ENCODE measurements at places on chromosomes 16 and 17.

GRCh38 chr16:2432286-2432685 lies 3.0 kb downstream of the CCNF start:
- DNase-seq, result no peak

DNA sequence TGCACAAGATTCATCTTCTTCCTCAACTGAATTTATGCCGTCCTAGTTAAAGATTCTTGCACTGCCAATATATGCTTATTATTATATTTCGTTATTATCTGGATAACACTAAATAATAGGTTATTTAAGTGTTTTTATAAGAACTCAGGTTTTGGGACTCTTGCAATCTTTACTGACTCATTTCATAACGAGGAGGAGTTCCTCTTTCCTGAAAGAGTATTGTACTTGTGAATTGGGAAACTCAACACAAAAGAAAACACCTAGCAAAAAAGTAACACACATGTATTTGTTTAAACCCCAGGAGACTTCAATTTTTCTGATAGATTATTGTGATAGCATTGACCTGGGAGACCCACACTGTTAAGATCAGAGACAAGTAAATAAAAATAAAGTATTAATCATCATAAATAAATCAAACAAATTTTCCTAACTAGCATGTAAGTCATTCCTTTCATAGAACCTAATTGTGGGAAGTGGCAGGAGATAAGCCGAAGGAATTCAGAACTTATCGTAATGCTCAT lies 505.8 kb downstream of the KCNJ2 start:
- no peak for DNase-seq

GRCh38 chr17:74241847-74242246 lies 28.5 kb downstream of the TTYH2 start:
- no peak for DNase-seq

DNA sequence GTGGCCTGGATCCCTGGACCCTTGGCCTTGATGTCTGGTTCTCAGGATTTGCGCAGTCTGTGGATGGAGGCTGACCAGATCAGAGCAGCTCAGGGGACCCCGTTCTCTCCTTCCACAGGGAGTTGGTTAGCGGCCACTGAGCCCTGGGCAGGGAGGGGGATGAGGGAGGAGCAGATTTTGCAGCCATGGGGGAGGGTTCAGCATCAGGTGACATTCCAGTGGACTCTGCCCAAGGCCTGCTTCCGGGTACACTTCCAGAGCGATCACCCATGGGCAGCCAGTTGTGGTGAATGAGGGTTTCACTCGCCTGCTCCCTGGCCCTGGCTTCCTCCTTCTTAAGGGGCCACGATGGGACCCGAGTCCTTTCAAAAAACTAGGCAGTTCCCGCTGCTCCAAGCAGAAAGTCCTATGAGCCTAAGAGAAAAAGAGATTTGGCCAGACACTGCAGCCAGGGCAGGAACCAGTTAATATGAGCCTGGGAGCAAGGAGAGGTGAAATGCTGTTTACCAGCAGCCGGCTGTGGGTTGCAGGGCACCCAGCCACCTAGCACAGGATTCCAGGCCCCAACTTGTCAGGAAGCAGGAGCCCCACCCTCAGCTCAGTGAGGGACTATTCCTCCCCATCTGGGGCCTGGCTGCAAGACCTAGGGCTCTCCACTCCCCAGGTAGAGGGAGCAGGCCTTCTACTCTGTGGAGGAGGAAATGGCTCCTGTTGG lies 4.7 kb upstream of the GPRC5C start:
- DNase-seq, result no peak

GRCh38 chr17:29155966-29156338 lies 24.2 kb downstream of the MYO18A start:
- no peak for DNase-seq

- no peak for DNase-seq
These were observed 580 bp downstream of the RANGRF start for GRCh38 chr17:8289103-8289397.

DNA sequence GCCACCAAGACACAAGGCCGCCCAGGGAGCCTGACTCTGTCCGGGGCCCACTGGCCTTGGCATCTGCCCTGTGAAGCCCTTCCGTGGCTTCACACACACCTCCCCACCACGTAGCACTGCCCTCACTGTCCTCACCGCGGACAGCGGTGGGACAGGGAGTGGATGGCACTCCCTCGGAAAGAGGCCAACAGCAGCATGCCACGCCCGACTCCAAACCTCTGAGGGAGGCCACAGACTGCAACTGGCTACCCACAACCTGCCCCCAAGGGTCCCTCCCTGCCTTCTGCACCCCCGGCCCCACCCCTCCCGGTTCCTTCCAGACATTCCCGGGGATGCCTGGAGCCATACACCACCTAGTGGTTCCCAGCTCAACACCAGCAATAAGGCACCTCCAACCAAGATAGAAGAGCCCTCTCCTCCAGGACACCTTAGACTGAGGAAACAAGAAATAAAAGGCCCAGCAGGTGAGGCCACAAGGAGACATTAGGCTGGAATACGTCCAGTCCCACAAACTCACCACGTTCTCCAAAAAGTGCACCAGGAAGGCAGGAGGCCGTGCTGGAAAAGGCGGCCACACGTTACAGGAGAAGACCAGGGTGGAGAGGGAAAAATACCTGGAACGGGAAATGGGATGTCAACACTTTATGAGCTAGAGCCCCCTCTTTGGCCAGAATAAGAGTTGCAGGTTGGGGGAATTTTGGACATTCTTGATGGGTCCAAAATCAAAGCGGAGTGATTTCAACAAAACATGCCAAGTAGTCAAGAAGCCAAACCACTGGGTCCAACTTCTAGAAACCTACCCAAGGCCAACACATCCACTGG lies 310.0 kb downstream of the SOX9 start:
- DNase-seq, result no peak

- no peak for DNase-seq
These were observed 3.3 kb upstream of the BRD7 start for GRCh38 chr16:50371936-50372595.
